Activated gamma-delta T cell (primary cell): ENCODE measurements at places on chromosomes 7 and 10.

- DNase-seq = no peak
Observed at GRCh38 chr10:62830679-62831078, 14.5 kb upstream of the EGR2 start.

DNA sequence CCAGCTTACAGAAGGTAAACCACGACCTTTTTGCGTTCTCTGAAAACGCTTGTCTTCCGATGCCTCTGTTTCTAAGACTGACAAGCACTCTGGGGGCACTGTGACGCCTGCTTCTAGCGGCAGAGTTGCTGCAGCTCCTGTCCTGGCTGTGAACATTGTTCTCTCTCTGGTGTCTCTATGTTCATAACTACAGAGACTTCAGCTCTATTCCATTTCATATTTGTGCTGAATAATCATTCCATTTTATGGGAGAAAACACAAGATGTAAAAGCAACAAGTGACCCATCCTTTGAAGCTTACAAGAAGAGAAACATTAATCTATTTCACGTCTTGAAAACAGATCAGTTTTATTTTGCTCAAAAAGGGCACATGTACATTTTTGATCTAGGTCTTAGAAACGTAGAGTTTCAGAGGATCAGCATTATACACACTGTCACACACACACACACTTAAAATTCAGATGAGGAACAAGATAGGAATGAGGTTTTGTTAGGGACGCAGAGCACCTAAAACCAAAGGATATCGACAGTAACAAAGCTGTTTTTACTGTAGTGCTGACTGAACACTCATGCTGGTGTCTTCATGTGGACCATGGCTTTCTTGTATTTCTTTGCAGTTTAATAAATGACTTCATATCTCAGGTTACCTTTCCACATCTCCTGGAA, 3.0 kb downstream of the IKZF1 start:
- DNase-seq = no peak

- no peak for DNase-seq
Observed at GRCh38 chr10:93752761-93753160, 5.0 kb upstream of the LGI1 start.

DNA sequence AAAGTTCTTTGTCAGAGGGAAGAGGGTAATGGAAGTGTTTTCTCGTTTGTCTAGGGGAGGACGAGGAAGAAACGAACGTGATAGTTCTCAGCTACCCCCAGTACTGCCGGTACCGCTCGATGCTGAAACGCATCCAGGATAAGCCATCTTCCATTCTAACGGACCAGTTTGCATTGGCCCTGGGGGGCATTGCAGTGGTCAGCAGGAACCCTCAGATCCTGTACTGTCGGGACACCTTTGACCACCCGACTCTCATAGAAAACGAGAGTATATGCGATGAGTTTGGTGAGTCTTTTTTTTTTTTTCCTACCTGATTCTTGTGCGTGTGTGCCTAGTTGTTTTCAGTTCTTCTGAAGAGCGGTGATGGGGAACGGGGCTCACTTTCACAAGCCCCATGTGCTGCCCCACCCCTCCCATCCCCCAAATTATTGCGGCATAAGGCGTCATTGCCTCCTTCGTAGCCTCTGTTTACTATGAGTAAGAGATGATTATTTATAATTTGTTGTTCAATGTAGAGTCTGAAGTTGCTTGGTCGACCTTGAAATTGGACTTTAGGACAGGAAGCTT, 98.6 kb downstream of the ARID5B start:
- DNase-seq = no peak

DNA sequence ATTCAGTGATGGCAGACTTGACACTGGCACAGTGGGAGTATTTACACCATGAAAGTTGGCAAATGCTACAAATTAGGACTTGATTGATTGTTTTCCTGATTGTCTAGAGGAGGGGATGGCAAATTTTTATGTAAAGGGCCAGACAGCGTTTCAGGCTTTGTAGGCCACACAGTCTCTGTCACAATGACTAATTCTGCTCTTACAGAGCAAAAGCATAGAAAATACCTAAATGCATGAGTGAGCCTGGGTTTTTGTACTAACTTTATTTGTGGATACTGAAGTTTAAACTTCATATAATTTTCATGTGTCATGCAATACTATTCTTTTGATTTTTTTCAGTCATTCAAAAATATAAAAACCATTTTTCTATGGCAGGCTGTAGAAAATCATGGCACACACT, 9.0 kb upstream of the ARMS2 start:
- DNase-seq = no peak

DNA sequence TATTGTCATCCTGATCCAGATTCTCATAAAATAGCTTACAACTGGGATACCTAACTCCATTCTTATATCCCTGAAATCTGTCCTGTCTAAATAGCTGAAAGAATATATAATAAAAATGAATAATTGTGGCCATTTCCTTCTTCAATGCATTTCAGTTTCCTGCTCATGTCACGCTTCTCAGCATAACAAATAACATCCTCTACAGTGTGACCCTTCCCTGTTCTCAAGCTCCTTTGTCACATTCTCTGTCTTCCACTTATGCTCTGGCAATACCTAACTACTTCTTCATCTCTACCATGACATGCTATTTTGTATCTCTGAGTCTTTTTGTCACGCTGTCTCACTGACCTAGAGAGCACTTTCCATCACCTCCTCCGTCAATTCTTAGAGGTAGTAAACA, 884.1 kb upstream of the LRRTM3 start:
- DNase-seq = no peak

GRCh38 chr10:35526746-35527145, 78.4 kb upstream of the GJD4 start:
- no peak for DNase-seq

DNA sequence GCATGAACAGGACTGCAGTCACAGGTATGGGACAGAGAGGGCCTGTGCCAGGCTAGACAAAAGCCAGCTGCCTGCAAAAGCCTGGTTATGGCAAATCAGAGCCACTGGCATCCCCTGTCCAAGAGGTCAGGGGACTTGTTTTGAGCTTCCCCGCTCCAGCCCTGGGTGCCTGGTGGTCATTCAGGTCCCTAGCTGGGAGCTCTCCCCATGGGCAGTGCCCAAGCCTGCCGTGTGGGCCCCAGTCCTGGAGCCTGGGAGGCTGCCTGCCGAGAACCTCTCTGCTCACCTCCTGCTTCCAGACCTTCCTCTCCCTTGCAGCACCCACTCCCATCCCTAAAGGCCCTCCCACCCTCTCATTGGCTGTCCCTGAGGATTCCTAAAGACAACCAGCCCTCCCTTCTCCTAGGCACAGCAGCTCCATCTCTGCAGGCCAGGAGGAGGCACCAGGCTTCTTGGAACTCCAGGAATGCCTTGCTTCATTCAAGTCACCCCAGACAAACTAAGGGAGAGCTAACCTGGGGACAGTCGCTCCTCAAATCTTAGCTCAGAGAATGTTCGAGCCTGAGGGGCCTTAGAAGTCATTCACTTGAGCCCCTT, 150.6 kb downstream of the C10orf105 start:
- no peak for DNase-seq

DNA sequence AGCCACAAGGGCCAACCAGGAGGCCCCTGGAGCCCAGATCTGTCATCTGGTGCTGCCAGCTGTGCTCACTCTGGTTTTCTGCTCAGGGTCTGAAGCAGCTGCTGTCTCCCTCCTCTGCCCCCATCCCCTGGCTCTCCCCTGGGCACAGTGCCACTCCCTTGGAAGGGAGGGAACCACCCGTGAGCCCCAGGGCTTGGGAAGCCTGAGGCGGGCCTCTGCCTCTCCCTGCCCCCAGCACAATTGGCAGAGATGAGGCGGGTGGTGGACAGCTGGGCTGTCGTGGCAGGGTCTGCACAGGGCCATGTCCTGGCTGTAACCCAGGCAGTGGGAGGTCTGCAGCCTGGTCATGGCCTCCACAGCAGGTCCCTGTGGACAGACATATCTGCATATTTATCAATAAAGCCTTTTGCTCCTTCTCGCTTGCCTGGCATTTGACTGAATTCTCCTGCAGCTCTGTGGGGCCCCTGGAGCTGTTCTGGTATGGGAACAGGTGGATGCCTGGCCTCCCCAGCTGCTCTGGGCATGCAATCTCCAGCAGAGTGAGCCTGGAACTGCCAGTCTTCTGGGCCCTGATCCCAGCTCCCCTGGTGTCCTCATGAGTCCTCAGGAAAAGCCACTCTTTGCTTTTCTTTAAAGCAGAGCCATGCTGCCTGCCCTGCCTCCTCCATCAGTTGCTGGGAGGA, 1.6 kb upstream of the ANKRD2 start:
- no peak for DNase-seq

- DNase-seq = no peak
Observed at GRCh38 chr7:148265896-148266295, 324.7 kb upstream of the C7orf33 start.

GRCh38 chr7:65953001-65953720, 28.9 kb downstream of the GUSB start:
- no peak for DNase-seq

DNA sequence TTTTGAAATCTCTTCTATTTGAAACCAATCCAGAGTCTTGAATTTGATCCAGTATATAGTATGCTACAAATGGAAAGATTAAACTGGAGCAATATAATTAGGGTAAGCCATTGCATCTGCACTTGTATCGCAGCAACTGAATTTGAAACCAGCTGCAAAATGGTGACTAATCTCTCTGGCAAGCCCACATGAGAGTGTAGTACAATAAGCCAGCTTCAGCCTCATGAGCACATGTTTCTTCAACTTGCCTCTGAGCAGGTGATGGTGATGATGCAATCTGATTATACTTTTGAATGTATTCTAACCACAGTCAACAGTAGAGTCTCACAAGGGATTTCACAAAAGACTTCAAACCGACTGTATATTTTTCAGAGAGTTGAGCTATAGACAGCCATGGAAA, 829 bp upstream of the RPA3 start:
- no peak for DNase-seq

- DNase-seq = no peak
Observed at GRCh38 chr7:26583094-26583648, 281.2 kb downstream of the SKAP2 start.

DNA sequence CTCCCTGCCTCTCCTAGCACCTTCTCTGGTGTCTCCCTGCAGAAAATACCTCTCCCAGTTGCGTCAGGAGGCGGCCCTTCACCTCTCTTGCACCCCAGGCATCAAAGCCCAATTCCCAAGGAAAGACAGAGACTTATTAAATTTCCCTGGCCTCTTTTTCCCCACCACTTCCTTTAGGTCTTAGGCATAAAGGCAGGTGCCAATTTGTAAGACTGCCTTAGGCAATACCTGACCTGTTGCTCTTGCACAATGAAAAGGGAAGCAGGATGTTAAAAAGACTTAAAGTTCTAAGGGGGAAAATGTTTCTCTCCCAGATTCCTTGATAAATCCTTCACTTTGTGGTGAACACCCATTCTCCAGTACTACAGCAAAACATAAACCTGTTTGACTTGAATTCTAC, 186.7 kb downstream of the SLC25A13 start:
- no peak for DNase-seq

- DNase-seq = no peak
Observed at GRCh38 chr10:17147884-17148489, 18.4 kb upstream of the CUBN start.

GRCh38 chr10:96212911-96213310, 58.5 kb downstream of the BLNK start:
- DNase-seq = no peak

GRCh38 chr7:151089893-151090730, 3.8 kb downstream of the AGAP3 start:
- DNase-seq = no peak

- DNase-seq = no peak
Observed at GRCh38 chr10:49359349-49360270, 36.3 kb downstream of the DRGX start.

- no peak for DNase-seq
Observed at GRCh38 chr10:26064106-26064505, 130.1 kb downstream of the MYO3A start.

GRCh38 chr10:80924063-80924952, 386.6 kb downstream of the SH2D4B start:
- no peak for DNase-seq

DNA sequence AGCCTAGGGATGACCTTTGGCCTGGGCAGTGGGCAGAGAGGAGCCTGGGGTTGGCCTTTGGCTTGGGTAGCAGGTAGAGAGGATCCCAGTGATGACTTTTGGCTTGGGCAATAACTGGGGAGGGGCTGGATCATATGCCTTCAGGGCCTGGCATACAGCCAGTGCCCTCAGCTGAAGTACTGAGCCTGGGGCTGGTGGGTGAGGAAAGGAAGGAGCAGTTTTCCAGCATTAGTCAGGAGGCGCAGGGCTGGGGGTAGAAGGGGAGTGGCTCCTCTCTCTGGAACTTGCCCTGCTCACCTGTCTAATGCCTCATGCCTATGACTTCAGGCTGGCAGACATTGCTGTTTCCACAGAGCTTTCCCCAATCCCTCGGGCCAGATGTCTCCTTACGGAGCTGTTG, 15.2 kb upstream of the COMTD1 start:
- no peak for DNase-seq

- no peak for DNase-seq
Observed at GRCh38 chr7:30869794-30870611, 41.6 kb upstream of the AQP1 start.

DNA sequence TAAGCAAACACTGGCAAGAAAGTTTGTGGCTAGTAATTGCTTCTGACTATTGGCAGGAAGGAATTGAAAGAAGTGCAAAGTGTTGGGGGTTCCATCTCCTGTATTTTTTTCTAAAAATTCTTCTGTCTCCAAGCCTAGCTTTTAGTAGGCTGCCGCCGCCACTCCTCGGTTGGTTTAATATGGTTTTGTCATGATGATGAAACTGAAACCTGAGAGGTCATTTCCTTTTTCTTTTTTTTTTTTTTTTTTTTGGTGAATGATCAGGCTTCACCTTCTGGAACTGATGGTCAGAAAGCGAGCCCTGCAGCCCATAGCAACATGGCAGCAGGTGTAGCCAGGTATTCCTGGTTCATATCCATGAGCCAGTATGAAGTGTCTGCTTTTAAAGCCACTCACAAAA, 75.3 kb upstream of the AGBL3 start:
- DNase-seq = no peak

- DNase-seq = no peak
Observed at GRCh38 chr7:112550468-112551060, 69.8 kb downstream of the LSMEM1 start.

DNA sequence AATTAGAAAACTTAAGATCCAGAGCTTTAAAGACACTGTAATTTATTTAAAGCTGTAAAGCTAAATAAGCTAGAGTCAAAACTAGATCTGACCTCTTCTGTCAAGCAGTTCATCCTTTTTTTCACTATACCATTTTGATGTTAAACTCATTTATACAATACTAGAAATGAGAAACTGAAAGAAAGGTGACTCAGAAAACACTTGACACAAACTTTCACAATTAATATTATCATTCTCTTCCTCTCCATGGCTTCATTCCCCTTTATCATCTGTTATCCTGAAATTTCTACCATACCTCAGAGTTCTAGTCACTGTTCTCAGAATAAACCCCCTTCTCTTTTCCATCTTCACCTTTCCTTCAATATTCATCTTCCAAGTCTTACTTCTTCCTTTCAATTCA, 1.3 kb downstream of the FIGNL1 start:
- DNase-seq = no peak

- no peak for DNase-seq
Observed at GRCh38 chr7:152392254-152392653, 43.5 kb downstream of the KMT2C start.
